ENCODE measurements at places on chromosomes 11 and 22.

- no peak for DNase-seq
These were observed 183.0 kb downstream of the IGLL1 start for GRCh38 chr22:23397008-23397612.

DNA sequence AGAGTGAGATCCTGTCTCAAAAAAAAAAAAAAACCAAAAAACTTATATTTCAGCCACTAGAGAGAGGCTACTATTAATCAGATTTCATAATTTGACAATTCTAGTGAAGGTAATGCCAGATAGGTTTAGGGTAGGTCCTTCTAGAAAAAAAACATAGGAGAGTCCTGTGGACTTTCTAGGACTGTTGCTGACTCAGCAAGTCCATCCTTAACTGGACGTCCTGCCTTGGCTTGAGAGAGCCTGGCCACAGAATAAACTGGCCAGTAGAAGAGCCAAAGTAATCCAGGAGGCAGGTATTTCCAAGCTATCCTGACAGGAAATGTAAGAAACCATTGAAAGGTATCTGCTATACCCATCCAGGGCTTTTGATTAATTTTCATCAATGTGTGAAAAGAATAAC is 64.6 kb downstream of the TRIM44 start:
- no peak for DNase-seq

GRCh38 chr22:33666279-33666960 is 253.9 kb downstream of the LARGE1 start:
- DNase-seq: no peak

- DNase-seq: no peak
These were observed 30.7 kb downstream of the C11orf65 start for GRCh38 chr11:108436594-108436993.

DNA sequence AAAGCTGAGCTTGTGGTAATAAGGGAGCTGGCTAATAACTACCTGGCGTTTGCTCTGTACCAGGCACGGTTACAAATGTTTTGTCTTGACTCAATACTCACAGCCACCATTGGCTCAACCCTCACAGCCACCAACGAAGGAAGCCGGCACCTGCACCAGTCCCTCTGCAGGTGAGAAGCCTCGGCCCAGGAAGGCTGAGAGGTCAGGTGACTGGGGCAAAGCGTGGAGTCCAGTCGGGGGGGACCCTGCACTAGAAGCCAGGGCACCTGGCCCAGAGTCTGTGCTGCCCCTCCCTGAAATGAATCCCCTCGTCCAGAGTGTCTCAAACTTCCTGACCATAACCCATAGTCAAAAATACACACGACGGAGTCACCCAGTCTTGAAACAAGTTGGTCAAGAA is 90.1 kb downstream of the PHF21B start:
- DNase-seq: no peak

DNA sequence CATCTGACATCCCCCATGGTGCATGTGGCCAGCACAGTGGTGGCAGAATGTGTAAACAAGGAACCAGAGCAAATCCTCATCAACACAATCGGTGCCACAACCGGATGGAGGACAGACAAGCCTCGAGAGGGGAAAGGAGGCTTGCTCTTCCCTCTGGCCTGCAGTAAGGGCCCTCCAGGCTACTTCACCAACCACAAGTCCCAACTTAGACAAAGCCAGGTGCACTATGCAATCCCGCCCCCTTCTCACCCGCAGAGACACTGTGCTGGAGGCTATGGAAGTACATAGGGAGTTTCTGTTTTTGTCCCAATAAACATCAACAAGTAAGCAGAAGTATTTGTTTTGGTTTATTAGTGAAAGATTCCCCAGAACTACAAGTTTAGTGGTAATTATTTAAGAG is 54.3 kb downstream of the SPATA19 start:
- no peak for DNase-seq

DNA sequence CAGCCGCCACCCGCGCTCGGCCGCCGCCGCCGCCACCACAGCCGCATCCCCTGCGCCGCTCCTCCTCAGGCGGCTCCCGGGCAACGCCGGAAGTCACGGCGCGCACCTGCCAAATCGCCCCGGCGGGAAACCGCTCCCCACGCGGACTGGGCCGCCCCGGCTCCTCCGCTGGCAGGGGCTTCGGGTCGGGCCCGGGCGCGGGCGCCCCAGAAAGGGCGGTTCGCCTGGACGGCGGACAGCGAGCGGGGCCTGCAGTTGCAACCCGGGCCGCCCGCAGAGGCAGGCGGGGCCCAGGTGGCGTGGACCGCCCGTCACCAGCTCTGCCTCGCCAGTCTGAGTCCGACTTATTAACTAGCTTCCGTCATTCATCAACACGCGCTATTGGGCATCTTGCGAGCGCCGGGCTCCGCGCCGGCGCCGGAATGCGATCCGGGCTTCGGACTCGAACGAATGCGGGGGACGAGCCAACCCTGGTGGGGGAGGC is at the start of gene HIRA:
Gene HIRA (minus strand): TSS at position 85 of the 484 bp plus-strand sequence. CDS start 257 bp downstream, outside the sequence.
- peak; percentile 67 for DNase-seq

DNA sequence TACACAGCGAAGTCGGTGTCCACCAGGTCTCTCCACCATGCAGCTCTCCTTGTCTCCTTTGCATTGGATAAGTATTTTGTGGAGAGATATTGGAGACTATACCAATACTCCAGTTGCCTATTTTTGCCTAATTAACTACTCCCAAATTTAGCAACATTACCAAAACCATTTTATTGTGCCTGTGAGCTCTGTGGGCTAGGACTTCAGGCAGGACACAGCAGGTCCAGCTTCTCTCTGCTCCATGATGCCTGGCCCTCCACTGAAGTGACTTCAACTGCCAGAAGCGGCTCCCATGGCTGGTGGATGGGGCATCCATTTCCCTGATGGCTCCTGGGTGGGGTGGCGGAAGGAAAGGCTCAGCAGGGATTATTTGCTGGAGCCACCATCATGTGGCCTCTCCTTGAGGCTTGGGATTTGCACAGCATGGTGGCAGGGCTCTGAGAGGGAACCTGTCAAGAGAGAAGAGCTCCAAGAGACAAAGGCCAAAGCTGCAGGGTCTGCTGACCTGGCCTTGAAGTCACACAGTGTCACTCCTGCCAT is 36.9 kb upstream of the MAPK1 start:
- DNase-seq: no peak

DNA sequence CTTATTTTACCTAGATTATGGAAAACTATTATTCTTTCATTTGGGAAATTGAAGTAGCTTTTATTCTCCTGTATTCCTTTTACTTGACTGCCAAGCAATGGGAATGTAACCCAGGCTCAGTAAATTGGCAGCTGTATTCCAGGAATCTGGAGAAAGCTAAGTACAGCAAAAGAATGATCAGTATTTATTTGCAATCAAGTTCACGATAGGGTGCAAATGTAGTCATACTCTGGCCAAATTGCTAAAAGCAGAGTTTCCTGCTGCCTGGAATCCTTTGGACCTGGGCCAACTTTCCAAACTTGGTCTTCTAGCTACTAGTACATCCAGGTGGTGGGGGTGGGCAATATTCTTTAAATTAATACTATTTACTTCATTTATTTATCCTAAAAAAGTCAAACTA is 286.0 kb upstream of the CTSC start:
- no peak for DNase-seq

GRCh38 chr22:40024201-40025061 is 29.7 kb downstream of the FAM83F start:
- DNase-seq: peak; percentile 46

GRCh38 chr11:126440792-126441514 is 85.5 kb downstream of the ST3GAL4 start:
- DNase-seq: peak; percentile 61

DNA sequence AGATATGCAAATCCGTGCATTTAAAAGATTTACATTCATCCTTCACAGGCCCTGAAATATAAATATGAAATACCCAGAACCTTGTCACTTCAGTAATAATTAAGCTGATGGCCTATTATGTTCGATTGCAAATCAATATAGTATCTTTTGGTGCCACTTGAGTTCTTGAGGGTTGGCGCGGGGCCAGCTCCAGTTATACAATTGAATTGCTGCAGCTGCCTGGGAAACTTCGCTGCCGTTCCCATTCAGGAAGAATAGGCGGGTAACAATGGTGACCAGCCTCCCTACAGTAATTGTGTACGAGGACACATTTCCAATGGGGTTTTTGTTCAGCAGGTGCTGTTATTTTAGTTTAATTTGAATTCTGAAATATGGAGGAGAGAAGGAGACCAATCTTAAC is 451.2 kb downstream of the INSC start:
- no peak for DNase-seq

- DNase-seq: no peak
These were observed 35.2 kb downstream of the SGSM1 start for GRCh38 chr22:24841261-24841660.

DNA sequence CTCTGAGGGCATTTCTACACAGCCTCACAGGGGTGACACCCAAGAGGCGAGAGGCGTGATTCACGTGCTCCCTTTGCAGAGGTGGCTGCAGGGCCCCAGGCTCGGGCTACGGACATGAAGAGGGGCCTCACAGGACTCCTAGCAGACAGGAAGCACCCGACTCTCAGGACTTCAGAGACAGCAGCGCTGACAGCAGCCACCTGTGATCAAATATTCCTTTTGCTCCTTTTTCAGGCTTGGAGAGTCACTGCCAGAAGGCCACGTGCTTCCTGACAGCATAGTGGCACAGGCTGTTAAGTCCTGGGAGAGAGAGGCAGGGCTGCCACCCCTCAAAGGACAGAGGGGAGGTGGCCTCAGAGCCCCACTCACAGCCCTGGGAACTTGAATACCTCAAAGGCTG is 348.9 kb downstream of the CADM1 start:
- no peak for DNase-seq

- DNase-seq: no peak
These were observed 13.1 kb downstream of the MRGPRG start for GRCh38 chr11:3205261-3206155.

- DNase-seq: no peak
These were observed 203.7 kb downstream of the MN1 start for GRCh38 chr22:27597703-27598444.

GRCh38 chr11:47130543-47130942 is 46.1 kb downstream of the ARFGAP2 start:
- no peak for DNase-seq

DNA sequence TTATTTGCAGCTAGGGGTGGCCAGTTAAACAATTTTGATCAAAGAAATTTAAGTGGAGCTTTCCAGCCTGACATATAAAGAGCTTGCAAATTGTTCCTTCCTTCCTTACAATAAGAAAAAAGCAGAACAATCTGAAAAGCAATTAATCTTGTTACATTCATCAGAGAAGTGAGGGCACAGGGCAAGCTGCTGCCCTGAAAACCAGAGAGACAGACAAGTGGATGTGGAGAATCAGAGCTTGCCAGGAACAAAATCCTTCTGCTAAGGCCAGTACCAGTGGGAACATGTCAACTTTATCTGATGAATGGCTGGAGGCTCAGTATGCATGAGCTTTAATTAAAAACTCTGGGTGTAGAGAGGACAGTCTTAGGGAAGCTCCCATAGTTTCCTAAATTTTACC is 8.8 kb downstream of the CCDC179 start:
- no peak for DNase-seq

GRCh38 chr11:11125618-11126017 is 227.4 kb downstream of the CSNK2A3 start:
- no peak for DNase-seq

DNA sequence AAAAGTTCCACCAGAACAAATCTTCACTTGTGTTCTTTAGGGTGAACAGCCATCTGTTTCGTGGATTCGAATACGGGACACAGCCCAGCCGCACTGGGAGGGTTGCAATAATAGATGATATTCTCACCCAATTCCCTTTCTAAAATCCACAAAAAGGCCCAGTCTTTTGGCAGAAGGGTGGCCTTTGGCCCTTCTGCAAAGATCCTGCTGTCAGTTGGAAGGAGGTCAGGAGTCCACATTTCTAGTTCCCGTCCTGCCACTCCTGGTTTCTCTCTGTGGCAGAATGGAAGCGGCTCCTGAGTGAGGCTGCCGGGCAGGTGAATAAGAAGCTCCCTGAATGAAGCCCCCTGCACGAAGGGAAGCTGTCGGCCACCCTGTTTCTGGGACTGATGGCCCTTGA is 11.2 kb upstream of the LINC01488 start:
- DNase-seq: no peak

DNA sequence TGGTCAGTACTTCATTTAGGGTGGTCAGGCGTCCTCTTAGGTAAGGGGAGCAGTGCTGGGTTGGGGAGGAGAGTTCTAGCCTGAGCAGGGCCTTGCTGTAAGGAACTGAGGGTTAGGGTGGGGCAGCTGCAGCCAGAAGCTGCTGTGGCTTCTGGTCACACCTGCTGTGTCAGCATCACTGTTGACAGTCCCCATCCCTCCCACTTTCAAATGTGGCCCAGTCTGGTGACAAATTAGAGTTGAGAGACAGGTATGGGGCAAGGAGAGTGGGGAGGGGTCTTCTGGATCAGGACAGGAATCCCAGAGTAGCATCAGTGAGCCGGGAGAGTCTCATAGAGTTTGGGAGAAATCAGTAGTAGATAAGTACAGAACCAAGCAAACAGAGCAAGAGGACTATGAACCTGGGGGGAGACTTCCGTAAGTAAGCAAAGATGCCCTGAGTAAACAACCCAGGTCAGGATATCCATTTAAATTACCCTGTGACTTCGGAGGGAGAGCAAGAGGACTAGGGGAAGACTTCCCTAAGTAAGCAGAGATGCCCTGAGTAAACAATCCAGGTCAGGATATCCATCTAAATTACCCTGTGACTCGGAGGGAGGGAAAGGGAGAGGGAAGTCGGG is 53.7 kb downstream of the PPP6R2 start:
- DNase-seq: no peak
